Mesothelial cell of epicardium (in vitro differentiated cells): ENCODE measurements at places on chromosomes 16 and 17.
A peak's percentile ranks its signal among the peaks of the same experiment; 100 is the strongest.

DNA sequence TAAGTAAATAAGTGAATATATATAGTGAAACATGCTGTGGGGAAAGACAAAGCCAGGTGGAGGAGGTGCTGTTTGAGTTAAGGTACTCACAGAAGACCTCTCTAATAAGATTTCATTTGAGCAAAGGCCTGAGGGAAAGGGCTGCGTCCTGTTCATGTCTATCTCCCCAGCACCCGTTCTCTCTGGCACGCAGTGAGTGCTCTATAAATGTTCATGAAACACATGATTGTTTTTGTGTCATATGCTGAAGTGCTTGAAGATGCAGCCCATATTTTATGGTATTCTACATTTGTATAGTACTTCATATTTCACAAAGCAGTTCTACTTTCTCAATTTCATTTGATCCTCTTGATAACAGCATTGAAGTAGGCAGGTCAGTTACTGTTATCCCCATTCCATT lies 990 bp downstream of the VWA3A start:
- peaks cover 15% of the 10 kb centered on the region for H3K4me1 ChIP-seq
- no peak for DNase-seq
- H3K4me3 ChIP-seq, result no peak overlapping the region
- no peaks in the 10 kb centered on the region for H3K36me3 ChIP-seq
- no peak overlapping the region for H3K27ac ChIP-seq

- no peak for DNase-seq
- peaks cover 7% of the 10 kb centered on the region for H3K36me3 ChIP-seq
- H3K4me1 ChIP-seq, result peaks cover 5% of the 10 kb centered on the region
- H3K27ac ChIP-seq, result no peak overlapping the region
- no peak overlapping the region for H3K4me3 ChIP-seq
- H3K27me3 ChIP-seq, result peaks cover 9% of the 10 kb centered on the region
Observed at GRCh38 chr16:1932050-1933028, 10.7 kb downstream of the MSRB1 start.

- H3K36me3 ChIP-seq, result no peaks in the 10 kb centered on the region
- H3K27me3 ChIP-seq, result peaks cover 63% of the 10 kb centered on the region
- peaks cover 42% of the 10 kb centered on the region for H3K4me1 ChIP-seq
- no peak for DNase-seq
- no peak overlapping the region for H3K27ac ChIP-seq
Observed at GRCh38 chr17:49439673-49440571, 25.2 kb upstream of the PHB1 start.

GRCh38 chr17:39970157-39970692 lies 7.4 kb downstream of the GSDMA start:
- no peaks in the 10 kb centered on the region for H3K36me3 ChIP-seq
- H3K27me3 ChIP-seq, result peaks cover 67% of the 10 kb centered on the region
- peaks cover 8% of the 10 kb centered on the region for H3K4me1 ChIP-seq
- H3K4me3 ChIP-seq, result no peak overlapping the region
- no peak for DNase-seq

DNA sequence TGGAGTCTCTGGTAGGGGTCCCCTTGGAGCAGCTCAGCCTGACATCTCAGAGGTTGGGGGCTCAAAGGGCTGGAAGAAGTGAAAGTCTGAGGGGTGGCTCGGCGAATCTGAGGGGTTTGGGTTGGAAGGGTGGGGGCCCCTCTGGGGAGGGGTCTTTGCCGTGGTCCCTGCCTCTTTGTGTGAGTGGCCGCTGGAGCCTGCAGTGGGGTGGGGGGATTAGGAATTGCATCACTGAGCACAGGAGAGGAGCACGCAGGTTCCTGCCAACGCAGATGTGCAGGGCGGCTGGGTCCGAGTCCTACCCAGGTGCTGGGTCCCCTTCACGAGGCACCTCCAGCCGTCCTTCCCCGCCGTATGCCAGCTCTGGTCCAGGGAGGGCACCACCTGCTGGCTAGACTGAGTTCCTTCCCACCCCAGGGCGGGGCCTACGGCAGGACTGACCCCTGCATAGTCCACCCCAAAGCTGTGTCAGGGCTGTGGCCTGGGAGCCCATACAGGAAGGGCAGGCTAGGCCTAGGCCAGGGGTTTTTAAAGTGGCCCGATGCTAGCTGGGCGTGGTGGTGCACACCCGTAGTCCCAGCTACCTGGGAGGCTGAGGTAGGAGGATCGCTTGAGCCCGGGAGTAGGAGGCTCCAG lies 9.9 kb downstream of the FMNL1 start:
- no peak overlapping the region for H3K4me3 ChIP-seq
- peaks cover 33% of the 10 kb centered on the region for H3K27me3 ChIP-seq
- DNase-seq, result no peak
- H3K27ac ChIP-seq, result no peak overlapping the region

- no peak overlapping the region for H3K4me3 ChIP-seq
- peaks cover 9% of the 10 kb centered on the region for H3K36me3 ChIP-seq
Observed at GRCh38 chr16:11901091-11901490, 14.7 kb downstream of the GSPT1 start.

GRCh38 chr16:29025735-29026134 lies 40.9 kb downstream of the LAT start:
- H3K27ac ChIP-seq, result no peak overlapping the region
- H3K4me3 ChIP-seq, result no peak overlapping the region
- H3K36me3 ChIP-seq, result no peaks in the 10 kb centered on the region
- no peaks in the 10 kb centered on the region for H3K4me1 ChIP-seq

GRCh38 chr17:47806913-47807255 lies 14.7 kb downstream of the OSBPL7 start:
- H3K27me3 ChIP-seq, result peaks cover 22% of the 10 kb centered on the region
- no peak for DNase-seq
- H3K36me3 ChIP-seq, result peaks cover 9% of the 10 kb centered on the region
- peaks cover 19% of the 10 kb centered on the region for H3K4me1 ChIP-seq
- no peak overlapping the region for H3K4me3 ChIP-seq

GRCh38 chr17:20284022-20284421 lies 183.3 kb downstream of the LGALS9B start:
- H3K27me3 ChIP-seq, result no peaks in the 10 kb centered on the region
- peak overlapping the region; percentile 94 for H3K27ac ChIP-seq
- peaks cover 5% of the 10 kb centered on the region for H3K36me3 ChIP-seq
- H3K4me3 ChIP-seq, result no peak overlapping the region
- peaks cover 15% of the 10 kb centered on the region for H3K4me1 ChIP-seq

- no peak for DNase-seq
- H3K4me1 ChIP-seq, result no peaks in the 10 kb centered on the region
- H3K27me3 ChIP-seq, result no peaks in the 10 kb centered on the region
- no peaks in the 10 kb centered on the region for H3K36me3 ChIP-seq
Observed at GRCh38 chr16:27152121-27152520, 51.2 kb upstream of the KDM8 start.

GRCh38 chr16:3872216-3872895 lies 8.2 kb downstream of the CREBBP start:
- H3K4me1 ChIP-seq, result peaks cover 65% of the 10 kb centered on the region
- H3K27ac ChIP-seq, result peak overlapping the region; percentile 76
- H3K36me3 ChIP-seq, result no peaks in the 10 kb centered on the region
- H3K27me3 ChIP-seq, result no peaks in the 10 kb centered on the region
- H3K4me3 ChIP-seq, result no peak overlapping the region
- no peak for DNase-seq

GRCh38 chr17:64411999-64412771 lies 21.5 kb upstream of the PECAM1 start:
- DNase-seq, result no peak
- no peaks in the 10 kb centered on the region for H3K36me3 ChIP-seq
- H3K4me1 ChIP-seq, result peaks cover 12% of the 10 kb centered on the region
- H3K27me3 ChIP-seq, result no peaks in the 10 kb centered on the region

DNA sequence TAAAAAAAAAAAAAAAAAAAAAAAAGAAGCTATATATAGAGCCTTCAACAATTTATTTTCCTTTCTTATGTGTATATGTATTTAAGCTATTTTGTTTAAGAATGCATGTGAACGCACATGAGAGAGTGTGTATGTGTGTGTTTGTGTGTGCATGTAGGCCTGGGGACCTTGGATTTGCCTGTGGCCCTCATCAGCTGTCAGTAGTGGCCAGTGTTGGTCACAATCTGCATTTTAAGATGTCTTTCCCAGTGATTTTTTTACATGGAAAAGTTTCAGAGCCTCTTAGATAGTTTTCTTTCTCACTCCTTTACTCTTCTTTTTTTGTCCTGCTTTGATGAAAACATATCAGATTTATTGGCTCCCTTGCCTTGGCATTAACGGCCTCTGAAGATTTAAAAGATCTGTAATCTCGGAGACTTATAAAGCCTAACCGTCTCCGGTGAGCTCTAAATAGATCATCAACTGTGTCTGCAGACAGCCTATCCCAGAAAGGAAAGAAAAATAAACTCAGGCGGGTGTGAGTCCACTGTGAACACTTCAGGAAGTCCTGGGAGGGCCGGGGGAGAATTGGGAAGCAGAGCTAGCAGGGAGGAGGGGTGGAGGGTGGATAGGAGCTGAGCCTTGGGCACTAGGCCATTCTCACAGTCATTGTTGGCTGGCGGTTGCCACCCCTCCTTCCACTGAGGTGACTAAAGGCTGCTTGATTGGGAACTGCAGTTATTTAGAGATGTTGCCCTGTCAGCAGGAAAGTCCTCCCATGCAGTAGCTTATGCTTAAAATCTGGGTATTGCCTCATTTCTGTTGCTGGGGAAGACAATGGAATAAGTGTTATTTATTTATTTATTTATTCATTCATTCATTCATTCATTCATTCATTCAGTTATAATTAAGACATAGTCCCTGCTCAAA lies 86.8 kb downstream of the WWP2 start:
- peak overlapping the region; percentile 75 for H3K27ac ChIP-seq
- peak overlapping the region; percentile 3 for H3K4me3 ChIP-seq
- H3K4me1 ChIP-seq, result peaks cover 14% of the 10 kb centered on the region
- H3K27me3 ChIP-seq, result no peaks in the 10 kb centered on the region
- DNase-seq, result no peak

DNA sequence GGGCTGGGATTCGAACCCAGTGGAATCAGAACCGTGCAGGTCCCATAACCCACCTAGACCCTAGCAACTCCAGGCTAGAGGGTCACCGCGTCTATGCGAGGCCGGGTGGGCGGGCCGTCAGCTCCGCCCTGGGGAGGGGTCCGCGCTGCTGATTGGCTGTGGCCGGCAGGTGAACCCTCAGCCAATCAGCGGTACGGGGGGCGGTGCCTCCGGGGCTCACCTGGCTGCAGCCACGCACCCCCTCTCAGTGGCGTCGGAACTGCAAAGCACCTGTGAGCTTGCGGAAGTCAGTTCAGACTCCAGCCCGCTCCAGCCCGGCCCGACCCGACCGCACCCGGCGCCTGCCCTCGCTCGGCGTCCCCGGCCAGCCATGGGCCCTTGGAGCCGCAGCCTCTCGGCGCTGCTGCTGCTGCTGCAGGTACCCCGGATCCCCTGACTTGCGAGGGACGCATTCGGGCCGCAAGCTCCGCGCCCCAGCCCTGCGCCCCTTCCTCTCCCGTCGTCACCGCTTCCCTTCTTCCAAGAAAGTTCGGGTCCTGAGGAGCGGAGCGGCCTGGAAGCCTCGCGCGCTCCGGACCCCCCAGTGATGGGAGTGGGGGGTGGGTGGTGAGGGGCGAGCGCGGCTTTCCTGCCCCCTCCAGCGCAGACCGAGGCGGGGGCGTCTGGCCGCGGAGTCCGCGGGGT lies at the start of gene CDH1:
Gene CDH1, plus strand, starts transcription at position 247 of the 684 bp plus-strand sequence. Its CDS starts 124 bp downstream, at position 371.
- H3K4me1 ChIP-seq, result peaks cover 42% of the 10 kb centered on the region
- peak; percentile 79 for DNase-seq
- peaks cover 25% of the 10 kb centered on the region for H3K27me3 ChIP-seq
- H3K27ac ChIP-seq, result peak within 1 kb of the TSS; percentile 99
- no peaks in the 10 kb centered on the region for H3K36me3 ChIP-seq

- no peaks in the 10 kb centered on the region for H3K4me1 ChIP-seq
- no peak overlapping the region for H3K27ac ChIP-seq
- no peak for DNase-seq
Observed at GRCh38 chr16:31371008-31371407, 16.0 kb downstream of the ITGAX start.

DNA sequence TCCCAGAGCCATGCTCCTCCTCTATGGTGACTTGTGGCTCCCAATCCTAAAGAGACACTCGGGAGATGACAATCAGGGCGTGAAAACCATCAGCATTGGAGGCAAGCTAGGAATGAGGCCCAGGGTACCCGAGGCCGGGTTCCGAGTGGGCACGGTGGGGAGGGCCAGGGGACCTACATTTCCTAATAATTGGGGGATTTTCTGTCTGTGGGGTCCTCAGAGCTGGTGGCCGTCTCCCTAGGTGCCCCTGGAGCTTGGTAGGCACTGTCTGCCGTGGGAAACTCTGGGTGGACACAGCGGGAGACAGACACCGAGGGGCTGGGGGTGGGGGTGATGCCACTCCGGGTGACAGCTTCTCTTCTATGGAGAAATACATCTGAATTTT lies 312.5 kb upstream of the TNRC6C start:
- no peak overlapping the region for H3K27ac ChIP-seq
- no peak for DNase-seq
- no peaks in the 10 kb centered on the region for H3K4me1 ChIP-seq
- no peak overlapping the region for H3K4me3 ChIP-seq
- peaks cover 3% of the 10 kb centered on the region for H3K36me3 ChIP-seq

GRCh38 chr16:9033125-9033830 lies 58.2 kb upstream of the HAPSTR1 start:
- H3K4me1 ChIP-seq, result no peaks in the 10 kb centered on the region
- no peak for DNase-seq
- H3K27ac ChIP-seq, result no peak overlapping the region

- DNase-seq, result no peak
- no peak overlapping the region for H3K27ac ChIP-seq
- H3K4me3 ChIP-seq, result no peak overlapping the region
- peaks cover 14% of the 10 kb centered on the region for H3K4me1 ChIP-seq
- no peaks in the 10 kb centered on the region for H3K27me3 ChIP-seq
- H3K36me3 ChIP-seq, result no peaks in the 10 kb centered on the region
Observed at GRCh38 chr17:39935909-39936308, 8.4 kb downstream of the LRRC3C start.

DNA sequence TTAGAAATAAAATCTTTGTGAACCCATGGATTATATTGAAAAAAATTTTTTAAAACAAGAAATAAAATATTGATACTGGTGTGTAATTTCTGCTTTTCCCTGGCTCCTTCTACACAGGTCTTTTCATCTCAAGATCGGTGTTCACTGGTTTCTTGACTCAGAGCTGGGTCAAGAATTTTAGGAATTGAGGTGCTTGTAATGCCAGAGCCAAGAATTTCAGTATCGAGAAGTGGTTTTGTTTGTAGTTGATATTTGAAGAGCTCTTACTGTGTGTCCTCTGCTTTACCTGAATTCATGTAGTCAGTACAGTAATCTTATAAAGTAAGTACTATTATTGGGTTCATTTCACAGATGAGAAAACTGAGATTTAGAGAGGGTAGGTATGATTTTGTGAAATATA lies 7.3 kb downstream of the WWP2 start:
- H3K27me3 ChIP-seq, result no peaks in the 10 kb centered on the region
- no peak for DNase-seq
- peaks cover 7% of the 10 kb centered on the region for H3K4me1 ChIP-seq
- H3K27ac ChIP-seq, result no peak overlapping the region

DNA sequence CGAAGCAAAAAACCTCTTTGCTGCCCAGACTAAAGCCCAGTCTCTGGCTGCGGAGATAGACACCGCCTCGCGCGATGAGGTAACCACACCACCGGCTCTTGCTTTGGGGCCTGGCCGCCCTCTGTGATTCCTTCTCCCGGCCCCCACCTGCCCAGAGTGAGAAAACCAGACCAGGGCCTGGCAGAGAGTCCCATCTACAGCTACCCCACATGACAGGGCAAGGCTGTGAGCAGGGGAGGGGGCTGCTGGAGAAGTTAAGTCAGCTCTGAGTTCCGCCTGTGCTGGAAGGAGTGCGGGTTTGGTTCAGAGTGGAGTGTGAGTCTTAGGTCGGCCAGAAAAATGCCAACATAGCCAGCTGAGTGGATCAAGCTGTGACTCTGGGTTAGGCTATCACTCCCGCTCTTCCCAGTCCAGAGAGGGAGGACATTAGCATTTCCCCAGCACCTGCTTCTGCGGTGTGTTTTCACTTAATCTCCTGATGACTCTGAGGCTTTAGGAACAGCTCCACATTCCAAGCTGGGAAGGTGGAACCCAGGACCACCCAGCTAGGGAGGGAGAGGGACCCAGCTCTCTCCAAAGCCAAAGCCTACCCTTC lies 139.0 kb downstream of the RAB11FIP4 start:
- no peak overlapping the region for H3K4me3 ChIP-seq
- no peak for DNase-seq
- H3K27me3 ChIP-seq, result no peaks in the 10 kb centered on the region
